RKO (cell line): ENCODE measurements at places on chromosomes 7 and 10.

- no peak for DNase-seq
Observed at GRCh38 chr10:119687192-119688032, 36.2 kb downstream of the BAG3 start.

DNA sequence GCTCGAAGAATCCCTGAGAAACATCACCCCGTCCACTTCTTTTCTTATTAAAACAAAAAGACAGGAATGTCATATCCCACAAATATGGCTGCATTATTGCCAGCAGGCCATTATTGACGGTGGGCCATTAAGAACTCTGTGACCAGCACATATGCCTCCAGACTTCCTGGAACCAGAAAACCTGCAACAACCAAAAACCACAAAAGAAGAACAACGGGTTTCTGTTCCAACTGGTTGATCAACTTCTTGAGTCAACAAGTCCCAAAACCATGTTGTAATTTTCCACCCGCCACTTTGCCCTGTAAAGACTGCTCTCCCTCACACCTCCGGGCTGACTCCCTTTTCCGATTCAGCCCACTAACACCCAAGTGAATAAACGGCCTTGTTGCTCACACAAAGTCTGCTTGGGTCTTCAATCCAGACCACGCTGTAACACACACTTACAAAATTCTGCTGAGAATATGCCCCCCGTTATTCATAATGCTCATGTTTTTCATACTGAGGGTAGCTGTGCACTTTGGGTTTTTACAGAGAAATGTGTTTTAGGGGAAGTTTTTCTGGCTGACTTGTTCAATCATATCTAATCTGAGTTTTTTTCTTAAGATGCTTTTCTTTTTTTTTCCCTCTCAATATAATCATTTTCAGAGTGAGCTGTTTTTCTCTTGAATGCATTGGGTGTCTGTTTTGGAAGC is 20.7 kb downstream of the ZNF107 start:
- no peak for DNase-seq

GRCh38 chr7:97107192-97107800 is 10.2 kb upstream of the SDHAF3 start:
- no peak for DNase-seq

GRCh38 chr10:97053276-97053675 is 132.5 kb downstream of the SLIT1 start:
- DNase-seq: no peak

DNA sequence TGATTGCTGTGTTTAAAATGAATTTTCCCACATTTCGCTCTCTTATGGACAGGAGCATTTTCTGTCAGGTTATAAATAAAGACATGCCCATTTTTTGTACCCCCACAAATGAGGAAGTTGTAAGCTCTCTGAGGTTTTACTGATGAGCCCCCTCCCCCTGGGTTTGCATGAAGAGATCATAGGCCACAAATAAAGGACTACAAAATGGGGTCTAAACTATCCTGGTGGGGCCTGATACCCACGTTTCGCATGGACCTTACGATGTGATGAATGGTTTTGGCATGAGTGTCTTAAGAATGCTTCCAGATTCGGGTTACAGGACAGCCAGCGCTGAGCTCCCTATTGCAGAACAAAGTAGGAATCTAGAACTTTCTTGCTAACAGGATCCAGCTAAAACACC is 5.8 kb downstream of the IKZF1 start:
- no peak for DNase-seq
